NCI-H1092 (cell line): ENCODE measurements at places on chromosomes 7 and 10.

DNA sequence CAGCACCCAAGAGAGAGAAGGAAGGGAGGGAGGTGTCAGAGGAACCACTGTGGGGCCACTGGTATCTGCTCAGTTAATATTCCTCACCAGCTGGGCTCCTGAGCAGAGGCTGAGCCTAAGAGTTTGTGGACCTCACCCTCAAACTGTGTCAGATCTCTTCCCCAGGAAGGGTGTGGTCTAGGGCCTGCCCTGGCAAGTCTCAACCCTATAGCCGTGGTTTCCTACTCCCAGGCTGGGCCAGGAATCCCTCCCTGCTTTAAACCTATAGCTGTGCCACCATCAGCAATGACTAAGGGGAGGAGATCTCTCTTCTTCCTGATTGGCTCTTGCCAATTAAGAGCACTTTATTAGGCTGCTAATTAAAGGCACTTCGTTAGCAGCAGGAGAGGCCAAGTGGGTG is 29.9 kb downstream of the POLL start:
- no peak for DNase-seq

DNA sequence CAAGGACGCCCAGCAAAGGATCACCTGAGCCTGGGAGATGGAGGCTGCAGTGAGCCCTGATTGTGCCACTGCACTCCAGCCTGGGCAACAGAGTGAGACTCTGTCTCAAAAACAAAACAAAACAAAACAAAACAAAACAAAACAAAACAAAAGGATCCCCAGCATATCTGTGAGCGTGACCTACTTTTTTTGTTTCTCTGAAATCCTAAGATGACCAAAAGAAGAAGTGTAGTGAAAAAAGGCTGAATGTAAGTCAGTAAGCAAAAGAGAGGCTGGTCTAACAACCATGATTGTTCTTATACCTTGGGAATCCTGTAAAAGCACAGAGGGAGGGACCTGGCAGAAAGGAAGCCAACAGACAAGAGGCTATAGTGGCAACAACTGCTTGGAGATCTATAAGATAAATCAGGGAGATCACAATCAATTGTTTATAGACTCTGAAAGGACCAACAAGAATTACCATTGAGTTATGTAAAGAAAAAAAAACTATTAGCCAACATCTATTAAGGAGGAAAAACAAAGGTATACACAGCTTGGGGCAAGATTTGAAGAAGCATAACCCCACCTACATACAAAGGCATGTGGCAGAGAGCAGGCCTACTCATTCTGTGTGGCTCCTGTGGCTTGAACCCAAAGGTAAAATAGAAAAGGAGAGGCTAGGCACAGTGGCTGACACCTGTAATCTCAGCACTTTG is 255.2 kb upstream of the KLF14 start:
- no peak for DNase-seq

DNA sequence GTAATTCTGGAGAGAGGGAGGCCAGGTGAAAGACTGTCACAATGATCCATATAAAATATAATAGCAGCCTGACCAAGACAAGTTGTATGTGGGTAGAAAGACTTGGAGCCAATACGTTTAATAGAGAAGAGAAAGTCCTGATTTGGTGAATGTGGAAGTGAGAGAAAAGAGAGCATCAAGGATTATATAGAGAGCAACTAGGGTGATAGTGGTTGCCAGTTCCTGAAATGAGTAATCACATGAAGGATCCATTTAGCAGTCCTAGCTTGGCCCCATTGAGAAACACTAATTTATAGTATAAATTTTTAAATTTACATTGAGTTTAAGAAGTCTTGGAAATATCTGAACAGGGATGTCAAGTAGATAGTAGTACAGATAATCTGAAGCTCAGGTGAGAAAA is 74.0 kb downstream of the AASS start:
- DNase-seq, result no peak

DNA sequence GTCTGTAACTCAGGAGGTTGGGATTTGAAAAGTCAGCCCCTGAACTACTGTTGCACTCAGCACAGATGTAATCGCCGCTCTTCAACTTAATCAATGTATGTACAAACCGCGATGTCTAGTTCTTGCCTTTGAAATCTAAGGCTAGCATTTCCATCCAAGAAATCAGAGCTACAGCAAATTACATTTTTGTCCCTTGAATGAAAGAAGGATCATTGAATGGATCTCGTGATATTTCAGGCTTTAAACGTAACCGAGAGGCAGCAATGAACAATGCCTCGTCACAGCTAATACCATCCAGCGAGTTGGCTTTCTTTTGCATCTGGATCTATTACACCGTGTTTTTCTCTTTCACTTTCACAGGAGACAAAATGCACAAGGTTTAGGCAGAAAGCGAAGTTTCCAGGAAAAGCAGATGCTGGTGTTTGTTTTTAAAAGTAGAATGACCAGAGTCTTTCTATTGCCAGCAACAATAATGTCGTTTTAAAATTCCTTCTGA is 5.5 kb downstream of the SKIDA1 start:
- peak; percentile 24 for DNase-seq

GRCh38 chr7:142813226-142813625 is 41.6 kb upstream of the EPHB6 start:
- DNase-seq, result no peak

GRCh38 chr7:386385-386784 is 96.4 kb downstream of the FOXL3 start:
- DNase-seq, result no peak

DNA sequence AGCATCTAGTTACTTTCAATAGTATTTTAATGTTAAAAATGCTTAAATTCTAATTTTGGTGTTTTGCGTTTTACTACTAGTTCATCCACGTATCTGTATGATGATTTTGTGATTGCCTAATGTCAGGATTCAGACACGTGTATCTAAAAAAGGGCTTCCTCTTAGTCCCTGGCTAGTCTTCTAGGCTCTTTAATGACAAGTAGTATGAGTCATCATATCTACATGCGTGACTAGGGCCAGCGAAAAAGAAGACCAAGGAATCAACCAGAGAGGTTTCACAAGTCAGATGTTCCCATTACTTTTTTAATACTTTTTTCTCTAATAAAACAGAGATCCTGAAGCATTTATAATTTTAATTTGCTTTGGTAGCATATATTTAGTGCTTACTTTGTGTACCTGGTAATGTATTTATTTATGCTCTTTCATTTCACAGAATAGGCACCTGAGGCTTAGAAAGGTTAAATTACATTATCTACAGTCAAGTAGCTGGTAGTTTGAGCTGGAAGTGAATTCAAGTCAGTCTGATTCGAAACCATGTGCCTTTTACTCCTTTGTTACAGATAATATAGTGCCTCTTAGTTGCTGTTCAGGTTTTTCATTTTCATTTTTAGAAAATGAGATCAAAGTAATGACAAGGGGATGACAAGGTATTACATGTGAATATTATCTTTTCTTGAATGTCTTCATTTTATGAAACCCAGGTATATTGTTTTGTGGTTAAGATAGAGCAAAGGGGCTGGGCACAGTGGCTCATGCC is 140.3 kb downstream of the FOXP2 start:
- no peak for DNase-seq

GRCh38 chr10:78044699-78045098 is 11.0 kb downstream of the RPS24 start:
- no peak for DNase-seq

- DNase-seq, result no peak
Observed at GRCh38 chr7:44348300-44348699, 22.9 kb upstream of the CAMK2B start.

- DNase-seq, result no peak
Observed at GRCh38 chr7:50752422-50752821, 30.3 kb downstream of the GRB10 start.

DNA sequence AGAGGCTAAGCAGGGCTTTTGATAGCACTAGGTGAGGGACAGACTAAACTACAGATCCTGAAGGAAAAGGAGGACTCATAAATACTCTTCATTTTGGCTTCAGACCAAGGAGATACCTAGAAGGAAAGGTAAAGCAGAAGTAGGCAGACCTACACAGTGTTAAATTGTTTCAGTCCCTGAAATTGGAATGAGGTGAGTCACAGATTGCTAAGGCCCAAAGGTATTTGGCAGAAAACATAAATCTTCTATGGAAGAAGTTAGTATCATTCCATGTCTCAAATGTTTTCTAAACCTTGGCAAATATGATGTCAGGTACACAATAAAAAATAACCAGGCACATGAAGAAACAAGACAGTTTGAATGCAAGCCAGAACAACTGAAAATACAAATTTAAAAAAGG is 30.0 kb downstream of the MTERF1 start:
- DNase-seq, result no peak

- no peak for DNase-seq
Observed at GRCh38 chr7:67771846-67772605, 775.4 kb downstream of the TYW1 start.

GRCh38 chr7:471866-472639 is 47.6 kb downstream of the PDGFA start:
- no peak for DNase-seq

DNA sequence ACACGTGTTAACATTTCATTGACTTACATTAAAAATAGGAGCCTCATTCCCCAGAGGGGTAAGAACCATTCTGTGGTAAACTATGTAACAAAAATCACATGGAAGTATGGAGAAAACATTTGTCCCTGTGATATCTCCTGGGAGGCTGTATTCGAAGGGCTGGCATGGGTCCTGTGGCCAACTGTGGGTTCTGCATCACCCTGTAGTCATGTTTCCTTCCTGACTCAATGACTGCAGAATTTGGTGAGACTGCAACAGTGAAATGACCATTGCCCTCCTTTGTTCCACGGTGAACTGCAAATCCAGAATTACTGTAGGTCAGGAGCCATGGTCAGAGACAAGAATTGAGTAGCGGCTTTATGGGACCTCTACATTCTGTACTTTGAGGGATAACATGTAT is 3.6 kb upstream of the ZEB1 start:
- DNase-seq, result no peak

GRCh38 chr7:82389876-82390275 is 53.7 kb downstream of the CACNA2D1 start:
- DNase-seq, result no peak

DNA sequence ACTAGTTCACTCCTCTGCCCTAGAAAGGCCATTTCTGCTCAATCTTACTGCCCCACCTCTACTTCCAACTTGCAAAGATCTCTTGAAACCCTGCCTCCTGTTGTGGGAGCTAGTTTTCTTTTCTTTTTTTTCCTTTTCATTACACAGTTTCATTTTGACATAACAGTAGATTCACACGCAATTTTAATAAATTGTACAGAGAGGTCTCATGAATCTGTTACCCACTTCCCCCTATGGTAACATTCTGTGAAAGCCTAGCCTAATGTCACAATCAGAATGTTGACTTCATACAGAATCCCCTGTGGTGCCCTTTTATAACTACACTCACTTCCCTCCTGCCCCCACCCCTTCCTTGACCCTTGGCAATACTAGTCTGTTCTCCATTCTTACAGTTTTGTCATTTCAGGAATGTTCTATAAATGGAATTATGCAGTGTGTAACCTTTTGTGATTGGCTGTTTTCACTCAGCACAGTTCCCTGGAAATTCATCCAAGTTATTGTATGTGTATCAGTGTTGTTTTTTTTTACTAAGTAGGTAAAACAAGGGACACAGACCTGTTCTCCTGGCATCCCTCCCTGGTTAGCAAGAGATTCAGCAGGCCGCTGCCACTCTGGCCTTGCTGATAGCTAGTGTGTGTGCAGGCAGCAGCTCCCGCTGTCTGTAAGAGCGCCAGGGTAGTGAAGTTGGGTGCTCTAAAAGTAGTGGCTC is 21.5 kb downstream of the CHST3 start:
- no peak for DNase-seq

DNA sequence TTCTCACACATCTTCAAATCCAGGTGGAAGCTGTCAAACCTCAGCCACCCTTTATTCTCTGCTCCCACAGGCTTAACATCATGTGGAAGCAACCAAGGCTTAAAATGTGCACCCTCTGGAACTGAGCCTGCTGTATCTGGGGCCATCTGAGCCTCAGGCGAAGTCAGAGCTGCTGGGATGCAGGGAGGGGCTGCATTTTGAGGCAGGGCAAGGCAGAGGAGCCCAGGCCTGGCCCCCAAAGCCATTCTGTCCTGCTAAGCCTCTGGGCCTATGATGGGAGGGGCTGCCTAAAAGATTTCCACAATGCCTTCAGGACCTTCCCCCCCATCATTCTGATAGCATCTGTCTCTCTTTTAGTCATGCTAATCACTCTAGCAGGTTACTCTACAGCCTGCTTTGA is 51.7 kb upstream of the COBL start:
- no peak for DNase-seq

- peak; percentile 35 for DNase-seq
Observed at GRCh38 chr7:21543528-21544302, 876 bp downstream of the DNAH11 start.

- DNase-seq, result no peak
Observed at GRCh38 chr7:99268577-99268908, 4.1 kb upstream of the MYH16 start.

DNA sequence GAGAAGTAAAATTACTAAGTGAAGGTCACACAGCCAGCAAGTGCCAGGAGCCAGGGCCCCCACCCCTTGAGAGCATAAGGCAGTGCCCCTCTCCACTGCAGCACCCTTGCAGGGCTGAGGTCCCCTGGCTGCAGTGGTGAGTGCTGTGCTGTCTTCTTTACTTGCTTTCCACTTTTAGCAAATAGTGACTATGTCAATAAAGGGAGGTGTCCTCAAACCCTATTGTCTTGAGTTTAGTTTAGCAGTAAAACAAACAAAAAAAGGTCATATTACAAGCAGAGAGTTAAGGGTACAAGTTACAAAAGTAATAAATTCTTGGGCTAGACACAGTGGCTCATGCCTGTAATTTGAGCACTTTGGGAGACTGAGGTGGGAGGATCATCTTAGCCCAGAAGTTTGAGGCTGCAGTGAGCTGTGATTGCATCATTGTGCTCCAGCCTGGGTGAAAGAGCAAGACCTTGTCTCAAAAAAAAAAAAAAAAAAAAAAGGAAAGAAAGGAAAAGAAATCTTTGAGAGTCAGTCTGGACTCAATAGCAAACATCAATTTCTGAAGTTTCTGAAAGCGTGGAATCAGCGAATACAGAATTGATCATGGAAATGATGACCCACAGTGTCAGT is 39.0 kb upstream of the KIF5B start:
- no peak for DNase-seq

GRCh38 chr7:2646680-2647571 is 15.1 kb downstream of the TTYH3 start:
- no peak for DNase-seq

GRCh38 chr7:31408140-31408729 is 67.7 kb upstream of the NEUROD6 start:
- DNase-seq, result no peak

DNA sequence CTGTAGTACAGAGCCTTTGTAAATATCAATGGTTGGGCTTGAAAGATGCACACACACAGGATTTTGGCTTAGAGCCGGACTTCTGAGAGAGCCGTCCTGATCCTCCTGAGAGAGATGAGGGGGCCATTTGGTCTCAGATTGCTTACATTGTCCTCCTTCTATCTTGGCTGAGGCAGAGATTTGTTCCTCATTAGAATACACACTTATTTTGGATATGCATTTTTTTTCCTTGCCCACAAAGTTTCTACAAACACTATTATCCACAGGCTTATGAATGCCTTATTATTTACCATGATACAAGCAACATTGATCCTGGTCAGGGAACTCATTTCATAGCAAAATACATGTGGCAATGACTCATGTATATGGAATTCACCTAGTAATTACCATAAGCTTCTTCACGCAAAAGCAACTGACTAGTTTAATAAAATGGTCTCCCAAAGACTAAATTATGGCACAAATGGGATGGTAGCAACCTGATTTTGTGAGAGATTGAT is 175.3 kb downstream of the MDFIC start:
- DNase-seq, result no peak
